ENCODE measurements at places on chromosomes 12 and 14. TPM values are rescaled to one million over a fixed set of nuclear protein-coding genes. Genes with fewer than 3 reads are reported as not detected.

Gene WNT5B
- total RNA-seq = not detected

Gene FAM186B
- not detected for total RNA-seq

Gene ZNF385A
- 0.52 TPM for total RNA-seq

Gene DLGAP5
- 46.2 TPM for total RNA-seq

Gene FAIM2
- total RNA-seq = 1.0 TPM

Gene SMOC1
- not detected for total RNA-seq

Gene SLC5A8
- not detected for total RNA-seq

Gene GLRX5
- total RNA-seq = 54.9 TPM

Gene PDE3A
- total RNA-seq = not detected

Gene TPH2
- not detected for total RNA-seq
